ENCODE measurements at places on chromosomes 2 and 18. TPM values are rescaled to one million over a fixed set of nuclear protein-coding genes. Genes with fewer than 3 reads are reported as not detected.

Gene GKN2
- total RNA-seq, result not detected

Gene CD302
- 5.7 TPM for total RNA-seq

Gene HTR2B
- 3.0 TPM for total RNA-seq

Gene LIMS3
- 5.4 TPM for total RNA-seq

Gene LIMS1
- total RNA-seq, result 375 TPM

Gene SATB2
- 0.60 TPM for total RNA-seq

All from lung microvascular endothelial cell (primary cell).